ENCODE measurements at places on chromosomes 3 and 15.

GRCh38 chr3:69868841-69869420 lies 129.7 kb downstream of the MITF start:
- DNase-seq = no peak

GRCh38 chr3:171230865-171231264 lies 204.3 kb upstream of the SLC2A2 start:
- DNase-seq = no peak

DNA sequence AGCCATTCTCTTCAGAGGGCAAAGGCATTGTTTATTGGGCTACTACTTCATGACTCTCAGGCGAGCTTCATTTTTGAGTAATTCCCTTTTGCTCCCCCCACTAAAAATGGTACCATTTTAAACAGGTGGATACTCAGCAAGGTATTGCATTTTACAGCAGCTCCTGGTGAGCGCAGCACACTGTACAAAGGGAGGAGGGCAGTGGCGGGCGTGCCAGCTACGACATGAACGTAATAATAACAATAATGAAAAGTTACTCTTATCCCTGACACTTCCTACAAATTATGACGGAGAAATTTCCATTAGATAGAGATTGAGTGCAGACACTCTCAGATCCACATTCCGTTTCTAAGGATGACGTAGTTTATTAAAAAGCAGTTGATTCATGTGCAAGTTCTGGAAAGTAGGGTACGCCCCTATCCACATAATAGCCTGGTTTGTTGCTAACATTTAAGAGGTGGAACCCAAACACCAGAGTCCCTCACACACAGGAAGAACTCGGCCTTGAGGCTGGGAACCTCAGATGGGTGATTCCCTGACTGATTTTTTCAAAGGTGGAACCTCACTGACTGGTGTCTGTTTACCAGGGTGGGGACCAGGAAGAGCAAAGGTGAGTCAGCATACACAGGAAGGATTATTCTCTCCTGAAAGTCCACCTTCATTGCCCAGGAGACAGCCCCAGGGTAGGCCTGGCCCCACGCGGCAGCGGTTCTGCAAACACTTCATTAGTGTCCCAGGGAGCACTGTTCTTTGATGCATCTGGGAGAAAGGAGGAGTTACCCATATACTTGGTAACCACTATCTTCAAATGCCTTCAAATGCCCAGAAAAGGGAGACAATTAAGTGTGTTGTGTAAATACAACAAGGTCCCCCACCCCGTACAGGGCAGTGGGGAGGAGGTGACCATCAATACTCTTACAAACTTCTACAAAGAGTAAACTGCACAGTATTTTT lies 69.9 kb downstream of the LDHAL6B start:
- DNase-seq = no peak

- no peak for DNase-seq
Measured at GRCh38 chr15:59931646-59932261, 72.4 kb upstream of the FOXB1 start.

DNA sequence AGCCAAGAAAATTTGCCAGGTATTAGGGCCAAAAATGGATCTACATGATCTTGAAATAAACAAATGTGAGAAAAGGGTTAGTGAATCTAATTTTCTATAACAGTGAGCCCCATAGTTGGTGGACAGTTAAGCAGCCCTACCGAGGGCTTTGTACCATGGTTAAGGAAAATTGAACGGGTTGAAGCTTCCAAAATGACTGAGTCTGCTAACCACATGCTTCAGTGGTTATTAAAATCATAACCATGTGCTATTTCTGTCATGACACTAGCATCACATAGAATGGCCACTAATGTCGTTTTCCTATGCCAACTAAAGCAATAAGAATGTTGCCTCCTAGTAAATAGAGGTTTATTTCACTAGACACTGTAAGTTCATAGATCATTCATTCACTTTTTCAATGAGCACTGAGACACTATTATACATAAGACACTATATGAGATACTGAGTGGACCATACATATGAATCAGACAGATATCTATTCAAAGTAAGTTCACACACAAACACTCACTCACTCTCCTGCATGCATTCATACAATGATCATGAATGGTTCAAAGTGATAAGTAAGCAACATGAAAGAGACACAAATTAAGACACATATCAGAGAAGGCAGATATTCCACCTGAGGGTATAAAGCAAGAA lies 4.3 kb downstream of the SST start:
- no peak for DNase-seq

DNA sequence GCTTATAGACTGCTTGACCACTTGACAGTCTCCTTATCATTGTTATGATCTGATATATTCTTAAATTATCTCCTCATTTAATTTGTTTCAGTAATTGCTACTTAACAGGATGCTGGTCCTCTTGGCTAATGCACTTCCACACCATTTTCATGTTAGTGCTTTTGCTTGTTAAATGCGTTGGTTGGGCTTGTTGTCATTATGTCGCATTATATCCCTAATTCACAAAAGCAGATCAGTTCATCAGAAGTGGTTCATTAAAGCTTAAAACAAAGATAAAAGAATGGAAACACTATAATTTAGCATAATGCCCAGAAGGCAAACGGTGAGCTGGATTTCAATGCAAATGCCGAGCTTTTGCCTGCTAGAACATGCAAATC lies 17.1 kb upstream of the EHHADH start:
- no peak for DNase-seq

- no peak for DNase-seq
Measured at GRCh38 chr3:142844339-142844977, 44.4 kb downstream of the PCOLCE2 start.

GRCh38 chr15:86079508-86080266 lies at the start of gene AGBL1:
Gene AGBL1 (plus strand): TSS chr15:86079871.
- DNase-seq = peak; percentile 84

DNA sequence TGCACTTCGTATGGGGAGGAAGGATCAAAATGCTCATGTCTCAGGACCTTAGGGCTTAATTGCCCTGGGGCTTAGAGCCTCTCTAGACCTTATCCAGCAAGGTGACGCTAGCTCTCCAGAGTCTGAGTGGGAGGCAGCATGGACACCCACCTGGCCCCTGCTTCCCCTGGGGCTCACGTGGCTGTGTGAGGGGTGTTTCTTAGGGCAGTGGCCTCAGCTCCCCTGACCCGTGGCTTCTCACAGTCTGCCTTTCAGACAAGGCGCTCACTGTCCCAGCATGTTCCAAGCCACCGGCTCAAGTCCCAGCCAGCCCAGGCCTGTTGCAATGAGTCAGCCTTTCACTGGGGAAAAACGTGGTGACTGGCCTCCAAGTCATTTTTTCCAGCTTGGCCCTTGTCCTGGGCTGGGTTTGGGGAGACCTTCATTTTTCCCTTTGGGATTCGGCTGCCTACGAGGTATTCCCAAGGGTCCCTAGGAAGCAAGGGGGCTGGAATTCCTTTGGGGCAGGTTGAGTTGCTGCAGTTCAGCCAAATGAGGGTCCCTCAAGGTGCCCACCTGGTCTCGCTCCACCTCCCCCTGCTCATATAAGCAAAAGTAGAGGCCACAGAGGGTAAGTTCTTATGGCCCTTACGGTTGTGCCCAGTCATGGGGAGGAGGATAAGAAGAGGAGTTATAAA lies 15.7 kb downstream of the BHLHE40 start:
- no peak for DNase-seq

DNA sequence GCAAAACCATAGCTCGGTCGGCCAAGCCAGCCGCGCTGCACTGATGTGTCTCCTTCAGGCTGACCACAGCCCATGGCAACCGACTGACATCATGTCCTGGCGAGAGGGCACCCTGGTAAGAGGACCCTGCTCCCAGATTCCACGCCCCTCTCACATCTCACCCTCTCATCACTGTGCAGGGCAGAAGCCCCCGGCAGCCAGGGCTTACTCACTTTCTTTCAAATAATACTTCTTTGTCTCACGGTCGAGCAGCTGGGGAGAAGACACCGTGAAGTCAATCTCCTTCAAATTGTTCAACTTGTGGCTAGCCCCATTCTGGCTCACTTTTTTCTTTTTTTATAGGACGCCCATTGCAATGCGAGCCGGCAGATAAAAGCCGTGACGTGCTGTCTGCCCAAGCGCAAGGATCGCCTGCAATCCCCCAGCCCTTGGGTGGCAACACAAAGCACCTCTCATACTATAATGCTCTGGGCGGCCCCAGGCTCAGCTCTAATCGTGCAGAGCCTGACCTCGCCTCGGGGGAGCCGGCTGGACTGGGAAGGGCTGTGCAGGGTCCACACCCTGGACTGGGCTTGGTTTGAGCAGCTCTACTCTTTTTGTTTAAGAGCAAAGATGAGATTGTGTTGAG lies 33.6 kb downstream of the VGLL4 start:
- no peak for DNase-seq

- DNase-seq = no peak
Measured at GRCh38 chr3:189053322-189053721, 118.4 kb upstream of the TPRG1 start.

GRCh38 chr15:96064351-96064756 lies 266.1 kb upstream of the NR2F2 start:
- no peak for DNase-seq

DNA sequence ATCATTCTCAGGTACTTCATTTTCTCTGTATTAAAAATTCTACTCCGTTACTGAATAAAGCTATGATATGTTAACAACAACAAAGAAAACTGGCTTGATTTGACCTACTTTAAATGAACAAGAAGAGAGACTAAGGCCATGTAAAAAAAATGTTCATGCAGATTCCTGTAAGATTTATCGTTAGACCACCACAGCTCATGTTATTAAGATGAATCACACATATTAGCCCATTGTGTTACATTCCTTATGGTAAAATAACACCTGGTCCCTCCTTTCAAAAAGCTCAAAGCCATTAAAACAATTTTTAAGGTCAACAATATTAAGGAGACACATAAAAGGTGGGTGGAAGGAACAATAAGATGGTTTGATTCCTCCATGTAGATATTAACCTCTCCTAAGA lies 6.3 kb downstream of the THOC7 start:
- no peak for DNase-seq

GRCh38 chr15:78937132-78937739 lies 7.6 kb downstream of the CTSH start:
- peak; percentile 82 for DNase-seq

- DNase-seq = no peak
Measured at GRCh38 chr3:190883973-190884832, 21.7 kb upstream of the GMNC start.

- no peak for DNase-seq
Measured at GRCh38 chr3:160793722-160794252, 37.8 kb downstream of the PPM1L start.

GRCh38 chr3:55876560-55876959 lies 389.5 kb upstream of the WNT5A start:
- DNase-seq = no peak

DNA sequence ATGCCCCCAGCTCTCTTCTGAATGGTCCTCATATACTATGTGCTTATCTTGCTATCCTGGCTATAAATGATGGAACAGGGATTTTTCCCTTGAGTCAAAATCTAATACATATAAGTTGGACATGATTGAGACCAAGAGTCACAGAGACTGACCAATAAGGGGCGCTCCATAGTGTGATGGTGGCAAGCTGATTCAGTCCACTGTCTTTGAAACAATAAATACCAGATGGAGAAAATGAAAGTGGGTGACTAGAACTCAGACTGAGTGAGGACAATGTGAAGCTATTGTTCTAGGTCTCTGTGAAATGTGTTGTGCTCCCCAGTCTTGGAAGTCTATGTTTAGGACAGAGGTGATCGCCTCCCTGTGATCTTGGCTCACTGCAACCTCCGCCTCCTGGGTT lies 10.6 kb upstream of the FSTL1 start:
- no peak for DNase-seq

- no peak for DNase-seq
Measured at GRCh38 chr15:38041576-38041975, 107.1 kb downstream of the TMCO5A start.

GRCh38 chr3:39671116-39671515 lies 138.3 kb upstream of the MYRIP start:
- DNase-seq = no peak

- no peak for DNase-seq
Measured at GRCh38 chr3:101631098-101631796, 45.7 kb downstream of the ZBTB11 start.

DNA sequence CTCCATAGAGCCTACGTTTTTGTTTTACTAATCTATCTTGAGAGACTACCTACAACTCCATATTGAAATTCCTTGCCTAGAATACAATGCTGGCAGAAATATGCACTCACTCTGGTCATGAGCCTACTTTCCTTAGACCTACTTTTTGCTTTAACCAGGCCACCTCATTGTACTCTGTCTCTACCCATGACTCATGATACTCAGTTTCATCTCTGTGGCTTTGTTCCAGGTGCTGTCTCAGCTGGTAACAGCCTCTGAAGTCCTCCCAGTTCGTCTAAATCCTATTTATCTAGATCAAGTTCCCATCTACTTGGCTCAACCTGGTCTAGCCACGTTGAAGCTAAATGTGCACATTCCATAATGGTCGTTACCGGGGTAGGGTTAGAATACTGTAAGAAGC lies 536.4 kb downstream of the RSL24D1 start:
- DNase-seq = no peak

DNA sequence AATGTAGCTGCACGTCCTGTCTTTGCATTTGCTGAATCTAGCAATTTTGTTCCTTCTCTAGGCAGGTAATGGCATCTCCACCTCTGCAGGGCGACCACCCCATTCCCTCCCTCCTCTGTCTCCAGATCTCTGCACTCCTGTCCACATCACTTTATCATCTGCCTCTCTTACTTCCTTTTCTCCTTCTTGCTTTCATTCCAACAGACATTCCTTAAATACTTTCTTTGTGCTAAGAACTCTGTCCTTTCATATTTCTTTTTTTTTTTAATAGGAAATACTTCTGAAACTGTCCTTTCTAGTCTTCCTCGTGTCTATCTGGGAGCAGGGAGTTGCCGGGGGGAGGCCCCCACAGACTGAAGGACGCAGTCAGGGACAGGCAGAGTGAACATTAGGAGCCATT lies 7.2 kb downstream of the ITIH3 start:
- DNase-seq = no peak

- no peak for DNase-seq
Measured at GRCh38 chr15:28017423-28017924, 81.6 kb downstream of the OCA2 start.

- DNase-seq = no peak
Measured at GRCh38 chr3:48112813-48113212, 75.4 kb downstream of the CDC25A start.

GRCh38 chr3:43515970-43516635 lies 105.7 kb downstream of the ANO10 start:
- DNase-seq = no peak

GRCh38 chr3:183576487-183577107 lies 21.1 kb upstream of the KLHL6 start:
- DNase-seq = no peak

- peak; percentile 76 for DNase-seq
Measured at GRCh38 chr15:99566157-99566897, 543 bp downstream of the MEF2A start.

- no peak for DNase-seq
Measured at GRCh38 chr3:36058404-36059030, 321.8 kb upstream of the STAC start.

GRCh38 chr15:48370460-48370859 lies 39.2 kb downstream of the DUT start:
- DNase-seq = no peak
